WTC11 (cell line): ENCODE measurements at places on chromosomes 5 and 9.
A peak's percentile ranks its signal among the peaks of the same experiment; 100 is the strongest.

- DNase-seq, result no peak
Observed at GRCh38 chr5:78514427-78515330, 133.9 kb downstream of the LHFPL2 start.

DNA sequence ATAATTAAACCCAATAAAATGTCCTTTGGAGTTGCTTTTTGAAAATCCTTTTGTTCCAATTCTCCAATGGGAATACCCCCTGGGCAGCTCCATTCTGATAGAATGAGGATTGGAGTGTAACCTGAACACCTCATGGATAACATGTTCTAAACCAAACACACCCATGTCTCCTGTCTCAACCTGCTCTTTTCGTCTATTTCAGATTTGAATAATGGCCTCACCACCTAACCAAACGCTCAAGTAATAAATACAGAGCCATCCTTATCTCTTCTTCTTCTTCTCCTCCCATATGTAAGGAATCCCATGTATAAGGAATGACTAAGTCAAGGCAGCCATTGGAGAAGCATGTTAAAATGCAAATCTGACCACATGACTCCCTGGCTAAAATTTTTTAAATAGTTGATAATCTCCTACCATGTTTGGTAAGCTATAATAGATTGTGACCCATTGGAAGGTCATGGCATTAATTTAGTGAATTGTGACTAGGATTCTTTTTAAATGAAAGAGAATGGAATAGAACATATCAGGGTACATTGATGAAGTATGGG, 26.0 kb downstream of the ELL2 start:
- no peak for DNase-seq

DNA sequence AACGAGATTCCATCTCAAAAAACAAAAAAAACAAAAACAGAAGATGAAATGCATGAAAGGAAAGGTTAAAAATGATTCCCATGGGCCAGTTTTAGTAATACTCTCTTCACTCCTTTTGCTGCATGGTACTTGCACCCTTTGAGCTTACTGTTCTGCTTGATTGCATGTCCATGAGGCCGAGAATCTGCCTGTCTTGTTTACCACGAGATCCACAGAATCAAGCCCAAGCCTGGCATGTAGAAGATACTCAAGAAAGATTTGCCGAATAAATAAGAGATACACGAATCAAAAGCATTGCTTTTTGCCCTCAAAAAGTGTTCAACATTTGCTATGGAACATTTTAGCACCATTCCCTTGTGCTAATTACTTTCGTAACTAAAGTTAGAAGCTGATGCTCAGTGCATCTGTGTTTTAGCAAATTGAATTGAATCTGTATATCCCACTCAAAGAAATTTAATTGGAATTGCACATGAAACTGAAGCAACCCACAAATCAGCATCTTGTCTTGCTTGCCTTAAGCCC, 1.1 kb downstream of the FAXDC2 start:
- no peak for DNase-seq

DNA sequence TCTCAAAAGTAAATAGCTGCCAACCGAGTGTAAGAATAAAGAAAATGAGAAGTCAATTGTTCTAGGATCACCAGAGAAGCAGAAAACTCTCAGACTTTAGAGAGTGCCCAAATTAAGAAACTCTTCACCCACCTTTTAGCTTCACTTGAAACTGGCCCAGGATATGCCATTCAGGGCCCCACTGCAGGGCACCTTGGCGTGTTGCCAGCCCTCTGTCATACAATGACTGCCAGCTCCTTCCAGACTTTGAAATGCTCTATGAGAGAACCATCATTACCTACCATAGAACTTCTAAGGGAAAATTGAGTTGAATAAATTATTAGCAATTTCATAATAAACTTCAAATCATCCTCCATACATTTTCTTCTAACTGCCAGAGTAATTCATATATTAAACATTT, 240.5 kb downstream of the CETN3 start:
- DNase-seq, result no peak

GRCh38 chr5:58797021-58797420, 214.1 kb downstream of the RAB3C start:
- no peak for DNase-seq

DNA sequence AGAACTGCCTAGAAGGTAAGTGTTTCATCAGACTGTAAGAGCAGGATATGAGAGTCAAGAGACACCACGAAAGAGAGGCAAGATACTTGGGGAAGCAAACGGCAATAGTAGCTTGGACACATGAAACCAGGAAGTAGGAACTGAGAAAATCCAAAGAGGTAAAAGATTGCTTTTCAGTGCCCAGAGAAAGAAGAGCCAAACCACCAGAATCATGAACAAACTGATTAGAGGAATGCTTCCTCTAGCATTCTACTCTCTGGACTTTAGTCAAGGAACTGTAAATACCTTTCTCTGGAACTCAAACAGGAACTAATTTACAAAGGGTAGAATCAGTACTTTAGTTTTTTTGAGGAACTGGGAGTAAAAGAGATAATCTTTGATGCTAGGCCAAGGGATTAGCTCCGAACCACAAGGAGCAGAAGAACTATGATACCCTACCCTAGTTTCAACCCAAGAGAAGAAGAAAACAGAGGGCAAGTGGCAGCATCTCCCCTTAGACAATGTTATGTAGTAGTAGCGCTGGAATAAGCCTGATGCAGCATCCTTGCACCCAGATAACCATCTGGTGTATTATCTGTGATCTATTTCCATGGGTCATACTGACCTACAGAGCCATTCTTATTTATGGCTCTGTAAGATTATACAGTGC, 41.3 kb downstream of the EFCAB9 start:
- DNase-seq, result no peak

GRCh38 chr9:132182314-132183091, 20.6 kb downstream of the NTNG2 start:
- no peak for DNase-seq

DNA sequence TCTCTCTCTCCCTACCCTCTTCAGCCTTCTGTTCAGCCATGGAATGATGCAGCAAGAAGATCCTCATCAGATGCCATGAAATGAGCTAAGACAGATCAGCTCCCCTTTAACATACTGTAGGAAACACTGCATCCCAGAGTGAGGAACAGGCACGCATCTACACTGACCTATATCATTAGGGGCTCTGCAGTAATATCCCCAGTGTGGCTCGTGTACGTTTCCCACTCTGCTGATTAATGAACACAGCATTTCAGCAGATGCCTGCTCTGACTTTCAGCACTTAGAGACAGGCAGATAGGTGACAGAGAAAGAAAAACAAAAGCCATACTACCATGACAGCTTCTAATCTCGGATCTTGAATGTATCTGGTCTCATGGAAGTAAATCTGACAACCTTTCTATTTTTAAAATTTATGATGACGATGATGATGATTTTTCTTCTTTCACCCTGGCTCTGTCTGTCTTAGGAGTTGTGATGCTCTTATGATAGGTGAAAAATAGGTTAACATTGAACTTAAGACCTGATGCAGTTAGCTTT, 750.3 kb downstream of the CDH12 start:
- DNase-seq, result no peak

DNA sequence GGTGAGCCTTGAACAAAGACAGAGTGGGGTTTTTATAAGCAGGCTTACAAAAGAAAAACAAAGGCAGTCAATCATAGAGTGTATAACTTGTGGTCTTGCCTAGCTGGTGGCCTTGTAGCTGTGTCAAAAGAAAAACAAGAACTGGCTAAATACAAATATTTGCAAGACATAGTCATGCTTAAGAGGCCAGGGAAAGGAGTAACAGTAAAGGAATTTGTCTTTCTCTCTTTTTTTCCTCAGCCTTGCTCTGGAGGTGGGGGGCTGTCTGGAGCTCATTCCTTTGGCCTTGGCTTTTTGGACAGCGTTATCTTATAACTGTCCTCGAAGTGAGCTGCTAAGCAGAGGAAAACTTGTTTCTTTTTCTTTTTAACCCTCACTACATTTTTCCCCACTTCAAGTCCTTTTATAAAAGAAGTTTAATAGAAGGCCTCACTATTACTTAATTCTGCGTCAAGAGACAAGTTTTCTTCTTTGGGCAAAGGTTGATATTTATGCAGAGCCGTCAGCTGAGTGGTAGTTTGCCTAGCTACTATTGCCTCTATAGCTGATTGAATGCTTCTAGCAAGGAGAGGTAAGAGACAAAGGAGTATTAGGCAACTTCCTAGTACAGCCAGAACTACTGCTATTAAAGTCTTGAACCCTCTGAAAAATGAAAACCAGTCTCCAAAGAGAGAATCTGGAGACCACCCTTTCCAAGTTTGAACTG, 14.3 kb downstream of the CEL start:
- no peak for DNase-seq

DNA sequence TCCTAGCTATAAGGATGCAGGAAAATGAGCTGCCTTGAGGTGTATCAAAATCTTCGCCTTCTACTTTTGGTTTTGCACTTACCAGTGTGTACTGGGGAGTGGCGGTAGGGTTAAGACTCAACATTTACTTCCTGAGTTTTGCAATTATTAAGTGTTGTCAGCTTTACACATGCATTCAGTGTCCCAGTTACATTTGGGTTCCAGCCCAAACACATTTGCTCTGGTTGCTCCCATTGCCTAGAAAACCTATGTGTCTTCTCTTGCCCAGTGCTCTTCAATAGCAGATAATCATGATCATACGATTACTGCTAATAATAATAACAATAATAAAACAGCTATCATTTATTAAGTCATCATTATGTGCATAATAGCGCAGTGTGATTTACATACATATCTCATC, 241.5 kb upstream of the PAPPA start:
- DNase-seq, result no peak

GRCh38 chr9:5425006-5425628, 12.6 kb downstream of the PLGRKT start:
- DNase-seq, result no peak

- no peak for DNase-seq
Observed at GRCh38 chr5:79080804-79081203, 11.2 kb downstream of the BHMT2 start.

DNA sequence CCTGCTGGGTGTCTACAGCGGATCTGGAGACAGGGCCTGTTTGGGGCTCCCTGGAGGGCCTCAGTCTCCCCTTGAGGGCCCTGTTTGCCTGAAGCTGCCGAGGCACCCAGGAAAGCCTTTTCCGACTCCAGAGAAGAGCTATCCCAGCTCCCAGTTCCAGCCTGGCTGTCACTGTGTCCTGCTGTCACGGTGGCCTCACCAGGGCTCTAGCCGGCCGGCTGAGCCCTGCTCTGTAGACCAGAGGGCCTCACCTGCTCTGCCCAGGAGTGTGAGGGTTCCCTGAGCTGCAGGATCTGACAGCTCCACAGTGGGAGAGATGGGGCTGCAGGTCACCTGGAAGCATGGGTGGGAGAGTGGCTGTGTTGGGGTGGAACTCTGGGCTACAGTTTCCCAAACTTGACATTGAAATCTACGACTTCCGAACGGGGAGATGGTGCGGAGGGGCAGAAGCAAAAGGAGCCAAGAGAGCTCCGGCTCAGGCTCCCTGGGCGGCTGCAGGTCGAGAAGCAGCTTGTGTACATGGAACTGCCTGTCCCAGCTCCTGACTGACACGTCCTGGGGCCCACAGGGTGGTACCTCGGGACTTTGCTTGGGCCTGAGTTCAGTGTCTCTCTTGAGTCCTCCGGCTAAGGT, 94.9 kb downstream of the CACNA1B start:
- DNase-seq, result no peak

DNA sequence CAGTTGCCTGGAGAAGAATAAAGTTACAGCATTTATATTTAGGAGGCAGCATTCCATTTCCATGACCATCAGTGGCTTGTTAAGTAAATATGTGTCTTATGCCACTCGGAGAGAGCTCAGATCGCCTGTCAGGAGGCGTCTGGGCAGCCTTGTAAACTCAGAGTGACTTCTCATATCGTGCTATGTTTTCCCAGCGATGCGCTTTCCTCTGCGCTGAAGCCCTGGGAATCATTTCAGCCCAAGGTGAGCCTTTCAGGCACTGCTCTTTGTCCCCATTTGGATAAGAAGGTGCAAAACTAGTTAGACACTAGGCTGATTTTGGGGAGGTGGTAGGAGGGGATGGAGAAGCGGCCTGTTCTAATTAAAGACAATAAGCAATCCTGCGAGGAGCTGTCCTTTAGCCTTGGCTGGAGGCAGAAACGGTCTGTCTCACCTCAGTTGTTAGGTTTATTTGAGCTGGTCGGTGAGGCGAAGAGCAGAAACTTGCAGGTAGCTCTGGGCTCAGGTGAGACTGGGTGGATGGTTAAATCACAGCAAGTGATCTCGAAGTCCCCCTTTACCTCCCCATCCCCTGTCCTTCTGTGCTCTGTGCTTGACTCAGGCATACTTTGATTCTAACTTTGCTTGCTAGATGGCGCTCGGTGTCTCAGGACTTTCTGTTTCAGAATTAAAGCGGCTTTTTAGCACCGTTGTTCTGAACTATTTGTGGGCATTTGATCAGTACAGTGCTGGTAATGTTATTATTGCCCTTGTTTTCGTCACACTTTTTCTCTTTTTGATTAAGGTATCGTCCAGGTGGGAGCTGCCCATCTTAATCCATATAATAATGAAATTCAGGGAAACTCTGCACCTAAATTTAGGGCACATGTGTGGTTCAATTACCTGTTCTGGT, 24.6 kb downstream of the NR2F1 start:
- peak; percentile 58 for DNase-seq

DNA sequence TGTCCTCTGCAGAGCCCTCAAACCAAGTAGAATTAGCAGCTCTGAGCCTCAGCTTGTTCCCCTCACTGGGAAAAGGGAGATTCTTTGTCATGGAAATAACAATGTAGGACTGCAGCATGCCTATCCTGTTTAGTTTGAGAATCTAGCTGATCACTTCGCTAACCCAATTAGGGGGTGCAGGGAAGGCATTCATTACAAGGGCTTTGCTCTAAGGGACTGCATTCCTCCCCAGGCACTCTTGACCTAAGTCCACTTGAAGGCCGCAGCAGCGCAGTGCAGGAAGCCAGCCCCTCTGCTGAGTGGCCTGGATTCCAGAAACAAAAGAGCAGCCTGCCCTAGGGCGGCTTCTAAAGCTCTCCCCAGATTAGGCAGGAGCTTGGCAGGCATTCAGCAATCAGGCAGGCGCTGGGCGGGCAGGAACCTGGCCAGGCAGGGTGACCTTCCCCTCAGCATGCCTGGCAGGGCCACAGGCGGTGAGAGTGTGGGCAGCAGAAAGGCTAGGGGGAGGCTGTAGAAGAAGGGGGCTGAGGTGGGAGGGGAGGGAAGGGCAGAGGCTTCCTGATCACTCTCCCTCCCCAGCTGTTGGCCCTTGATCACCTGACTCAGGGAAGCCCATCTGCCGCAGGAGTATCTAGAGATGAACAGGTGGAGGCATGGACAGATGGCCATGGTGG, 24.8 kb downstream of the CCNJL start:
- peak; percentile 86 for DNase-seq

- DNase-seq, result no peak
Observed at GRCh38 chr5:1702318-1702717, 97.3 kb downstream of the MRPL36 start.

DNA sequence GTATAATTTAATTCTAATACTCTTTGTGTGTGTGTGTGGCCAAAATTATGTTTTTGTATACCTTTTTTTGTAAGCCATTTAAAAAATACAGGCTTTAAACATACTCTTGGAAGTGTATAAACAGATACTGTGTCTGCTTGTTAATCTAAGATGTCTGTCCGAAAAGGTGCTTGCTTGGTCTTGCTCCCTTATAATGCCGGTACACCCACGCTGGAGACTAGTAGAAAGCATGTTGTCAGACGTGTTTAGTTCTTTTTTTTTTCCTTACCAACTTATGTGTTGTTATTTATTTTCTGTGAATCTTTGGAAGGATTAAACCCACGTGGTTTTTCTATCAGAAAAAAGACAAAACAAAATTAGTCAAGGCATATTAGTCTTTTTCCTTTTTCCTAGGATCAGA, 9.5 kb downstream of the GAPVD1 start:
- DNase-seq, result no peak

GRCh38 chr5:76805821-76806505, 12.9 kb upstream of the F2RL1 start:
- no peak for DNase-seq
